ENCODE measurements at places on chromosomes 4 and X.

DNA sequence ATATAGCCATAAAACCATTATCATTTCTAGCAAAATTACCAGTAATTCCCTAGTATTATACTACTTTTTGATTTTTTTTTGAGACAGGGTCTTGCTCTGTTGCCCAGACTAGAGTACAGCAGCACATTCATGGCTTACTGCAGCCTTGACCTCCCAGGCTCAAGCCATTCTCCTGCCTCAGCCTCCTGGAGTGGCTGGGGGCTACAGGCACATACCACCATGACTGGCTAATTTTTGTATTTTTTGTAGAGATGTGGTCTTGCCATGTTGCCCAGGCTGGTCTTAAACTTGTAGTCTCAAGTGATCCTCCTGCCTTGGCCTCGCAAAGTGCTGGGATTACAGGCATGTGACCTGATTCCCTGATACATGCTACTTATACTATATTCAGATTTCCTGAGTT, 13.7 kb downstream of the N4BP2 start:
- no peak for DNase-seq

DNA sequence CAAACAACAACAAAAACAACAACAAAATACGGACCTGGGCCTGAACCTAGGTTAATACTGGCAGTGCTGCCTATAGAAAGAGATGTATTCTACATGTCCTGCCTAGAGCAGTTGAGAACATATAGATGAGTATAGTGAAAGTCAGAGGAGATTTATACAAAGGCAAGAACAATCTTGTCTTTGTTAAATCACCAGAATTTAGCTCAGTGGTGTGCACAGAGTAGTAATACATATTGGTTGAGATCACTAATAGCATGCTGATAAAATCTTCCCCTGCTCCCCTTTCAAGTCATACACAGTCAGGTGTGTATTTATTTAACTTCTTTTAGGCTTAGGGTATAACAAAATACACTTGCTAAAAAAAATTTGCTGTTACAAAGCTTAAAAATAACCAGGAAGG, 247.8 kb downstream of the ADGRL3 start:
- no peak for DNase-seq

DNA sequence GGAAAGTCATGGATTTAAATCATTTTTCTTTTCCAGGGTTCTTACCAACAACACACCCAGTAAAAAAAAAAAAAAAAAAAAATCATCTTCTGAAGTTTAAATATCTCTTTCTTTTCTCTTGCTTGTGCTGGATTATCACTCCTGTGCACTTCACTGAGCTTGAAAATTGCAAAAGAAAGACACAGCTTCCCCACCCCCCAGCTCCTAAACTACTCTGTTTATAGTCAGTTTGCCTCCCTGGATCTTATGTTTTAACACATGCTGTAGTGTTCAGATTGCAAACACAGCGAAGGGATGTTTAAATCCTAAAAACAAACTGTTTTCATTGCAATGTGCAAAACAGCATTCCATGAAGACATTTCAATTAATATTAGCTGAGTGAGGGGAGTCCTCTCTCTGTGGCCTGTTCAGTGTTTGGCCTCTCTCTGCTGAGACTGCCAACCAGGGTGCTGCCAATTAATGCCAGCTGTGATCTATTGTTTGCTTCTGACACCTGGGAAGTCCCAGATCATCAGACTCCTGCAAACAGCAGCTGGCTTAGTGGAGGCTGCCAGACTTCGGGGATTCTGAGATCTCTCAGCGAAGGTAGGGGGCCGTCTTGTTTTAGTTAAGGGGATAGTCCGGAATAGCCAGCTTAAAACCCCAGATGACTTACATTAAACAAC, 171.1 kb upstream of the PITX2 start:
- DNase-seq, result no peak

GRCh38 chrX:13825178-13825762, 8.4 kb upstream of the GPM6B start:
- DNase-seq, result no peak

- DNase-seq, result no peak
Measured at GRCh38 chr4:183409483-183409882, 35.0 kb upstream of the CDKN2AIP start.

GRCh38 chr4:1683261-1683735, 815 bp downstream of the FAM53A start:
- no peak for DNase-seq

DNA sequence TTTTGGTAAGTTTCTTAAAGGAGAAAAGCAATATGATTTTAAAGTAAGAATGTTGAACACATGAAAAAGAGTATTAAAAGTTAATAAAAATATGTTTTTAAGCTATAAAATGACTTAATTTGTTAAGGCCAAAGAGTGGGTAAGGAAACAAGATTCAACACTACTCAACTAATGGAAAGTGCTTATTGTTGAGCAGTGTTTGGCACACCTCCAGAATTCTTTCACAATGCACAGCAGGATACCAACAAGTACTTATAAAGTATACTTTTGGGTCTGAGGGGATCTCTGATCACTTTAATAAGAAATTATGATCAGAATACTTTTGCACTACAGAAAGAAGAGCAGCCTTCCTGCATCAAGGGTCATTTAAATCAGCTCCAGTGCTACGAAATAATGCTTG, 5.9 kb downstream of the LAMP2 start:
- DNase-seq, result no peak

- no peak for DNase-seq
Measured at GRCh38 chr4:113756005-113756410, 5.5 kb downstream of the CAMK2D start.

- no peak for DNase-seq
Measured at GRCh38 chr4:572594-572993, 3.5 kb downstream of the TMEM271 start.

- no peak for DNase-seq
Measured at GRCh38 chrX:6292599-6292998, 63.9 kb upstream of the NLGN4X start.

DNA sequence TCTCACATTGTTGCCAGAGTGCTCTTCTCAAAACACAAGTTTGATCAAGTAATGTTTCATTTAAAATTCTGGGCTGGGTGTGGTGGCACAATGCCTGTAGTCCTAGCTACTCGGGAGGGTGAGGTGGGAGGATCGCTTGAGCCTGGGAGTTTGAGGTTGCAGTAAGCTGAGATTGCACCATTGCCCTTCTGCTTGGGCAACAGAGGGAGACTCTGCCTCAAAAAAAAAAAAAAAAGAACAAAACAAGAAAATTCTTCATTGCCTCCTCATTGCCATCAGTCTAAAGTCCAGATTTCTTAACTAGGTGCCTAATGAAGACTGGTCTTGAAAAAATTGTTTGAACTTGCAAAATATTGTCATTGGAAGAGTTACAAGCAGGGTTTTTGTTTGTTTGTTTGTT, 120.1 kb downstream of the MFAP3L start:
- DNase-seq, result no peak

DNA sequence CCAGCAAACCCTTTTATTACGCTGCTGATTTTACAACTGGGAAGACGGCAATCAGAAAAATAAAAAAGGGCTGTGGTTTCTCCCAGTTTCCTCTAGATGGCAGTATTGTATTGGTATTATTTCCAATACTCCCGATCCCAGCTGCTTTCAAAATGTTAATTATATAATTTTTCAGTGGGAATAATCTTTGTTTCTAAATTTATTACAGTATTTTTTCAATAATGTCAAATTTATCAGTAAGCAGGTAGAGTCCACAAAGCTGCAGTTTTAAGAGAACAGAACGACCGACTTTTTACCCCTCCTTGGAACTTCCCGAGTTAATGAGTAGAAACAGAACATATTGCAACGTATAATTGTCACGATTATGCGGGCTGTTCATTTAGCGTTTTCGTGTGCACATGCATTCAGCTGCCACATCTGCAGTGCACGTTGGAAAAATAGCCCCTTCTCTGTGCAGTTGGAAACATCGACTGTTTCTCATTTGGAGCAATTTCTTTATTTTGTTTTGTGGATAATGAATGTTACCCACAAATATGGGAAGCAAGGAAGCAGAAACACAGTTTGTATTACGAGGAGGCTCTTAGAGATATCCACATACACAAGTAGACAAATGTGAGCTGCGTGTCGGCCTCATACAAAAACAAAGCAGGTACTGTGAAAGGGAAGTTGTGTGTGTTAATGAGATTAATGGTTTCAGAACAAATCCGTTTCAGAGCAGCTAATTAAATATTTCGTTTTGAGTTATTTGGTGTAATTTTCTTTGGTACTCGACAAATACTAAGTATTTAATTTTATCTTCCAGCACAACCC, 188.0 kb downstream of the STIM2 start:
- no peak for DNase-seq

DNA sequence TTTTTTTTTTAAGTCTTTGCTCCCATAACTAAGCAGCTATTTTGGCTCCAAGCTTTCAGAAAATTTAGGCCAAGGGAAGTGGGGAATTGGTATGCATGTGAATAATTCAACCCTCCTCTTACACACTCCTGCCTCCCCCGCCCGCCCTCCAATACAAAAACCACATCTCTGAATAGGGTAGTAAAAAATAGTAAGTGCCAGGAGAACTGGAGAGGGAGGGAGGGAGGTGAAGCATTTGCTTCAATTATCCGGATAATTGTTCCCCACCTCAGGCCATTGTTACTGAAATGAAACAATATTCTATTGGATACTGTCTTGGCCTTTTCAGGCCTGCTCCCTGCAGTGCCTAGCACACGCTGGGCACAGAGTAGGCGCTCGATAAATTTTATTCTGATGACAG, 5.5 kb upstream of the GSX2 start:
- no peak for DNase-seq

DNA sequence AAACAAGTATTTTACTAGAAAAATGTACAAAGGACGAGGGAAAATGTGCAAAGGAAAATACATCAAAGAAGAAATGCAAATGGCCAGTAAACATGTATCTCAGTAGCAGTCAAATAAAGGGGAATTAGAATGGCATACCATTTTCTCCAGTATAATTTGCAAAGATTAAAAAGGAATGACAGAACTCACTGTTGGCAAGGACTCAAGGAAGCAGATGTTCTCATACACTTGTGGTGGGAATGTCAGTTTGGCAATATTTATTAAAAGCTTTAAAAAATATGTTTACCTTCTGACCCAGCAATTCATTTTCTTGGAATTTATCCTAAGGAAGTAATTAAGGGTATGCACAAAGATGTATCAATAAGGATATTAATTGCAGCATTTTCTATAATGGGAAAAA, 7.6 kb downstream of the CLCN5 start:
- no peak for DNase-seq

- DNase-seq, result no peak
Measured at GRCh38 chr4:100169491-100170485, 20.5 kb downstream of the DDIT4L start.

DNA sequence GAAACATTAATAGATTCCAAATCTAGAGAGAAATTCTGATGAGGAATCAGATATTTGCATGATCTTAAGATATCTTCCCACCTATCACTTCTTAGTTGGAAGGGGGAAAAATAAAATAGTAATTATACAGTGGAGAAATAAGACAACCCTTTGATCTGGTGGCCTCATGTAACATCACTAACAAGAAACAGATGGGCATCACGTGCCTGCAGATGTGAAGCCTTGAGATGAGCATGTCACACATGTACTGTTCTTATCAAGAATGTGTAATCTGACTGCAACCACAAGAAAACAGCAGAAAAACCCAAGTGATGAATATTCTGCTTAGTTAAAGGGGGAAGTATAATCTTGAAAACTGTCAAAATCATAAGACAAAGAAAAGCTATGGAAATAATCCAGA, 31.4 kb upstream of the NKX6-1 start:
- no peak for DNase-seq

GRCh38 chr4:35565640-35566039, 678.7 kb downstream of the ARAP2 start:
- no peak for DNase-seq

DNA sequence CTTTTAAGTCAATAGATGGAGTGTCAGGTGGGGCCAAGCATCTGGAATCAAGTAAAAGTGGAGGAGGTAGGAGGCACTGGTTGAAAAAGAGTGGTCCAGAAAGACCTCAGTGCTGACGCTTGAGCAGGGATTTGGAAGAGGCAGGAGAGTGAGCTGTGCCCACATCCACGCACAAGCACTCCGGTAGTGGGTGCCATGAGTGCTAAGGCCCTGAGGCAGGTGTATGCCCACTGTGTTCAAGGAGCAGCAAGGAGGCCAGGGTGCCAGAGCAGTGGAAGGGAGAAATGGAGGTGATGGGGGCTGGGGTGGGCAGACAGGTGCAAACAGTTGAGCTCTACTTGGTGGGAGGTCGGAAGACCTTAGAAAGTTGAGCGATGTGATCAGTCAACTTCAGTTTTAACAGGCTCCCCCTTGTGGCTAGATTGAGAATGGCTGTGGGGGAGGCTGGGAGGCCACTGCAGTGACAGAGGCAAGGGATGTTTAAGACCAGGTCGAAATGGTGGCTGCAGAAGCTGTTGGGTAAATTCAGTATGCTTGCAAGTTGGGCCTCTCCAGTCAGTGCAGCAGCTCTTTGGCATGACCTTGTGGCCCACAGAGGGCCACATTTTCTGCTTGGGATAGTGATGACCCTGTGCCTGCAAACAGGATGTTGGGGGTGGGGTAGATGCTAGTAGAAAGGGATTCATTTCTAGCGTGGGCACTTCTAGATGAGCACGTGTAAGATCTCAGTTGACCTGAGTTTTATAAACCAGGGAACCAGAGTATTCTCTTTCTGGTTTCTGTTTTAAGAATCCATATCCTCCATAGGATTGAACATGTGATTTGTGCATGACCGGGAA, 12.7 kb downstream of the TKTL1 start:
- DNase-seq, result no peak

GRCh38 chr4:183098019-183098722, 886 bp upstream of the WWC2 start:
- no peak for DNase-seq

DNA sequence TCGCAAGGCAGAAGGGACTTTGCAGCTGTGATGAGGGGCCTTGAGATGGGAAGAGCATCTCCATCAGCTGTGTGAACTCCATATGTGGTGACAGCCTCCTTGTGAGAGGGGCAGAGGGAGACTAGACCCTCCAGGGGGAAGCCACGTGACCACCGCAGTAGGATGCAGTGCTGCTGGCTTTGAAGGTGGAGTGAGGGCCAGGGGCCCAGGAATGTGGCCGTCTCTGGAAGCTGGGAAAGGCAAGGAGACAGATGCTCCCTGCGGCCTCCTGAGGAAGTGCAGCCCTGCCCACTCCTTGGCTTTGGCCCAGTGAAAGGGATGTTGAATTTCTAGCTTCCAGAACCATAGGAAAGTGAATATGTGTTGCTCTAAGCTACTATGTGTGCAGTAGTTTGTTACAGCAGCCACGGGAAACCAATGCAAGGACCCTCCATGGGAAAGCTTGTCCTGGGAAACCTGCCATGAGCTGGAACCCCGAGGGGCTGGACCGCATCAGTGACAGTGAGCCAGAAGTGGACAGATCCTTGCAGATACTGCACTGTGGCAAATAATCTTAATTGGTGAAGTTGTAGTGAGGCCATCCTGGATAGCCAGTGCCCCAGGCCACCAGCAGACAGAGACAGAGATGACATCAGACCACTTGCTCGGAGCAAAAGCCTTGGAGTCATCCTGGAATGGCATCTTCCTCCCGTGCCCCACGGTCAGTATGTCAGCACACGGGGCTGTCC, 35.4 kb upstream of the SORCS2 start:
- DNase-seq, result no peak

- DNase-seq, result no peak
Measured at GRCh38 chr4:140996766-140997165, 136.5 kb downstream of the RNF150 start.

Measured in NCI-H187 treated with DMSO at 0.1 percent for 48 hours (cell line).